A375 (cell line): ENCODE measurements at places on chromosomes 2 and 18. TPM values are rescaled to one million over a fixed set of nuclear protein-coding genes. Genes with fewer than 3 reads are reported as not detected.

Gene GPAT2
- total RNA-seq, result not detected in 2 replicates

Gene DCTN1
- total RNA-seq, result 78.8 and 83.3 TPM in 2 replicates

Gene MC5R
- 0.15 and 0.32 TPM in 2 replicates for total RNA-seq

Gene LRRC30
- total RNA-seq, result not detected in 2 replicates

Gene GYPC
- 94.1 and 118 TPM in 2 replicates for total RNA-seq

Gene KCNIP3
- 1.5 and 2.7 TPM in 2 replicates for total RNA-seq

Gene PIAS2
- total RNA-seq, result 14.2 and 17.9 TPM in 2 replicates

Gene KLHL14
- 0.03 TPM in 1 of 2 replicates, not detected in the other for total RNA-seq

Gene OSR1
- not detected in 2 replicates for total RNA-seq

Gene IL1RL1
- 2.8 and 4.2 TPM in 2 replicates for total RNA-seq

Gene ABCG8
- not detected in 2 replicates for total RNA-seq

Gene TRIB2
- 36.7 and 48.0 TPM in 2 replicates for total RNA-seq

Gene PCARE
- total RNA-seq, result 0.04 TPM in 1 of 2 replicates, not detected in the other

Gene IL37
- total RNA-seq, result 1.0 and 2.1 TPM in 2 replicates

Gene ELOA2
- total RNA-seq, result not detected in 2 replicates

Gene TFPI
- total RNA-seq, result 3.0 and 6.7 TPM in 2 replicates

Gene HOXD8
- total RNA-seq, result 5.3 and 6.7 TPM in 2 replicates

Gene RSAD2
- 0.21 TPM in 1 of 2 replicates, not detected in the other for total RNA-seq

Gene NTSR2
- not detected in 2 replicates for total RNA-seq

Gene GAREM1
- total RNA-seq, result 2.2 and 2.5 TPM in 2 replicates

Gene FIGN
- total RNA-seq, result 0.61 and 0.68 TPM in 2 replicates

Gene SNTG2
- total RNA-seq, result not detected in 2 replicates

Gene HRH4
- total RNA-seq, result 0.08 TPM in 1 of 2 replicates, not detected in the other

Gene SPC25
- total RNA-seq, result 5.1 and 9.7 TPM in 2 replicates
